ENCODE measurements at places on chromosomes 5 and 9.

GRCh38 chr5:178261666-178262600 is 29.3 kb upstream of the PHYKPL start:
- no peak for DNase-seq

DNA sequence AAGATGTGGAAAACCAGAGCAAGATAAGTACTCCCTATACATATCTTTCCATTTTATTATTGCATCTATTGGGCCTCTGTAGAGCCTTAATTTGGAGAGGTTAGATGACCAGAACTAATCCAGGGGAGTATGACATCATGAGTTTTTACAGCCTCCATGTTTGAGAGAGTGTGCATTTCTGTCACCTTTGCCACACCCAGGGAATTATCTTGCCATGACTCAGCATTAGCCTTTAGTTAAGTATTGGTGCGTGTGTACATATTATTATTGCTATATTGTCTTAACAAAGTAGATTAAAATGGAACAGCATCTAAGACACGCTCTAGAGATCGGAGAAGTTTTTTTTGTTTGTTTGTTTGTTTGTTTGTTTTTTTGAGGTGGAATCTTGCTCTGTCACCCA is 27.6 kb downstream of the DIMT1 start:
- no peak for DNase-seq

DNA sequence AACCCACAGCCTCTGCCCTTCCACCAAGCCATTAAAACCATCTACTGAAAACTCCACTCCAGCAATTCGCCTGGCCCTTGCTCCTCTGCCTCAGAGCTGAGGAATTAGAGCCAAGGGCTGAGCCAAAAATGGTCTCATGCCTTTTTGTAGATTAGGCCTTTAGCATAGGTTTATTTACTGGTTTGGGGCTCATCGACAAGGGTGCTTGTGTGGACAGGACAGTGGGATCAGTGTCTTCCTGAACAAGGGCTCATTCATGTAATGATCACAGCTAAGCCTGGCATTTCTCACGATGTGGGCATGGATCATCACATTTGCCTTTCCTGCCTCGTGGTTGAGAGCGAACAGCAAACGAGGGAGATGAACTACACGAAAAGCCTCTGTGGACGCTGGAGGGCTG is 59.2 kb upstream of the PHF24 start:
- no peak for DNase-seq

DNA sequence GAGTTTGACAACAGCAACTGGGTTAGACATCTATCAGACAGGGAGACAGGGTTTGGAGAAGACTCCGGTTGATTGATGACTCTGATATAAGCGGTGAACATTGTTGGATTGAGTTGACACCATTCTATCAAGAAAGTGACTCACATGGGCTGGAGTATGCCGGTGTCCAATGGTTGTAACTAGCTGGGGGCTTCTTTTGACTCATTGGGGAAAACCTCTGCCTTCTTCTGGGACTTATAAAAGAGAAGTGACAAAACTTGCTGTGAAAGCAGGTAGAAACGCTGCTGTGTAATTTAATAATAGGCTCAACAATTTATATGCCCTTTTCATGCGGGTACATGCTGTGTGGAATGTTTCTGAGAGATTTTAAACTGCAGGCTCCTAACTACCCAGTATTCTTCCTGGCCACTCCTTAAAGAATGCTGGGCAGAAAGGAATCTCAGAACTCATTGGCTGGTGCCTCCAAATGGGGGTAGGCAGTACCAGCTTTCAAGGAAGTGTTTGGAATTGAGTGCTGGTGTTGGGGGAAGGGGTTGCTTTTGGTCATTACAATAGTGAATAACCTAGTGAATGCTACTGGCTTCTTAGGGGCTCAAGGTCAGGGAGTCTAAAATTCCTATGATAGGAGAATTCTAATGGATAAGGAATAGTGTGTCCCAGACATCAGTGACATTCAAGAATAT is 43.9 kb downstream of the FYB1 start:
- no peak for DNase-seq

DNA sequence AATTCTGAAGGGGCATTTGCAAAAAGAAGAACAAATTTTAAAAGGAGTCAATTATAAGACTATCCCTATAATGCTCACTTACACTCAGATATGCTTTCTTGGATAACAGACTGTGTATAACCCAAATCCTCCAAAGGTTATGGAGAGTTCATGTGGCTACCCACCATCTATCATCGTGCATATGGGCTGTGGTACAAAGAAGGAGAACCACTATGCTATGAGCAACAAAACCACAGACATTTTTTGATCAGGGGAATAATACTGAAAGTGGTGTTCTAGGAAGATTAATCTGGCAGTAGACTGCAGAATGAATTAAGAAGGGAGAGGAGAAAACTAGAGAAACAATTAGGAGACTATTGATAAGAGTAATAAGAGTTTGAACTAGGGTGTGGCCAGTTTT is 16.8 kb downstream of the NR3C1 start:
- DNase-seq: no peak

- no peak for DNase-seq
Observed at GRCh38 chr5:74179179-74179578, 461.3 kb downstream of the ENC1 start.

Data from KG1 (cell line).